ENCODE measurements at places on chromosomes 6 and 20.

DNA sequence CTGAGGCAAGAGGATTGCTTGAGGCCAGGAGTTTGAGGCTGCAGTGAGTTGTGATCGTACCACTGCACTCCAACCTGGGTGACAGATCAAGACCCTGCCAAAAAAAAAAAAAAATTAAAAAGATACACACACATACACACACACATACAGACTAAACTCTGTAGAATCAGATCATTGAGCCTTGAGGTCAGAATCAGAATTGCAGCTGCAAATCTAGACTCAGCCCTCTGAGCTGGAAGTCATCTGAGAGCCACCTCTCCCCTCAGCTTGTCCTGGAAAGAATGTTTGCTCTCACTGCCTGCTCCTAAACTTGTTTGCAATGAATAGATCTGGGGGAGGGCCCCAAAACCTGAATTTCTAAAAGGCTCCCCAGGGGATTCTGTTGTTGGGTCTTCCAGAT is 41.4 kb upstream of the ANGPT4 start:
- DNase-seq = no peak

DNA sequence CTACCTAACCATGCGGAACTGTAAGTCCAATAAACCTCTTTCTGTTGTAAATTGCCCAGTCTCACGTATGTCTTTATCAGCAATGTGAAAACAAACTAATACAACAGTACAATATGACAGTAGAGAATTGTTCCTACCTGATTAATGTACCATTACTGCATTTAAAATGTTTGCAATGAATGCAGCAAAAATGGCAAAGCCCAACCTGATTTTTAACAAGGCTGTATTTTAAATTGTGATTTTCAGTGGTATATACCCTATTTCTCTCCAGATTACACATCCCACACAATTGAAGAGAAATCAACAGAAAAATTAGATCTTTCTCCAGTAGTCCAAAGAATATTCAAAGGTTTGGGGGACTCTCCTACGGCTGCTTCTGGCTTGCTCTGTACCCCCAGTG is 3.3 kb upstream of the PCSK2 start:
- DNase-seq = no peak

DNA sequence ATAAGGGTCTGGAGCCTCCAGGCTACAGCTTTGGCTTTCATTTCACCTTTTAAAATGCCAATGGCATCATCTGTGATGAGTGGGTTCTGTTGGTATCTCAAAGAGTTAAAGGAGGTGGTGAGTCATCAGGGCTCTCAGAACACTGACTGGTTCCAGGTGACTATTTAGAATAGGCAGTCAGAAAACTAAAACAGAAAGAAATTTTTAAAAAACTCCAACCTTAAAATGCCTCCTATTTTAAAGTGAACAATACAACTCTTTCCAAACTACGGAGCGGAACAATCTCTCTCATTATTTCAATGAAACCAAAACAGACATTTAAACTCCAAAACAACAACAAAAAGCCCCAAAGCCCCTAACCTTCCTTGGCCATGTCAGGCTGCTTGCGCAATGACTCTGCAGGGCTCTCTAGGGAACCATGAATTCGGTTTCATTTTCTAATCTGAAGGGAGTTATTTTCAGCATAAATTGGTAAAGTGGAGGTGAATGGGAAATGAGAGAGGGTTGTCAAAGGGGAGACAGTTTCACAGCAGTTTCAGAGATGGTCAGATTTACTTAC is 194.9 kb downstream of the KIF6 start:
- DNase-seq = no peak

DNA sequence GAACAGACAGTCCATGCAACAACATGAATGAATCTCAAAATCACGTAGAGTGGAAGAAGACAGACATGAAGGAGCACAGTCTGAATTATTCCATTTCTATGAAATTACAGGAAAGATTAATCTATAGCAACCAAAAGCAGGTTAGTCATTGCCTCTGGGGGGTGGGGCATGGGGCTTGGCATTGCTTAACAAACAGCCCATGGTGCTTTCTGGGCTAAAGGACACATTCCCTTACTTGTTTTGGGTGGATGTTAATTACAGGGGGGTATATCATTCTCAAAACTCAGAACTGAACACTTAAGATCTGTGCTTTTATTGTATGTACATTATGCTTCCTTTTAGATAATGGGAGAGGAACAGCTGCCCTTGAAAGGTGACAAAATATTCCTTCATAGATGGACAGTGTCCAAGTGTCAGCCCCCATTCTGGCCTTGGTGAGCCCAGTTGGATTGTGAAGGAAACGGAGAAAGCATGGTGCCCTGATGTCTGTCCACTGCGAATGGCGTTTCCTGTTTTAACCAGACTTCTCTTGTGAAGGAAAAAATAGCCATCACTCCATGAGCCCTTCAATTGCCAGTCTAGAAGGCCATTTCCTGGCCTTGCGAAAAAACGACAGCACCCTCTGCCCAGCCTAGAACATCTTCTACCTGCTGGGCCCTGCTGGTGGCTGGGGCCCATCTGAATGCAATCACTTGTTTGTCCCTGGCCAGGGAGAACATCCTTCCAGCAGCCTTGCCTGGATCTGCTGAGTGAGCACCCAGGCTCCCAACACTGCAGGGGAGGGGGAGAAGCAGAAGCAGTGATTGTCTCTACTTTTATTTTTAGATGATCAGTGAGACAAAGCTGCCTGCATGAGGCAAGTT is 179.7 kb downstream of the BCAS1 start:
- no peak for DNase-seq

GRCh38 chr20:6838181-6838826 is 70.8 kb downstream of the BMP2 start:
- no peak for DNase-seq

DNA sequence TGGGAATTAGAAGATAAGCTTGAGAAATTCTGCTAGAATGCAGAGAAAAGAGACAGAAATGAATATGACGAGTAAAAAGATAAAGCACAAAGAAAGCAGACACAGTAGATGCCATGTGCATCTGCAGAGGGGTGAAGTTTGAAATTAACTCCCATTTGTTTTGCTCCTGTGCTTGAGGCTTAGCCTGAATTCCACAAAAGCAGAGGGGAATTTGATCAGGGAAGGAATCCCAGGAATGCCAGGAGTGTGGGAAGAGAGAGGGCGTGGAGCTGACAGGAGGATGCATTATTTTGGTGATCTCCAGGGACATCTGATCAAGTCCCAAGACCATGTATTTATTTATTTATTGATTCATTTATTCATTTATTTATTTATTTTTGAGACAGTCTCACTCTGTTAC is 55.6 kb downstream of the SLC22A1 start:
- DNase-seq = no peak

DNA sequence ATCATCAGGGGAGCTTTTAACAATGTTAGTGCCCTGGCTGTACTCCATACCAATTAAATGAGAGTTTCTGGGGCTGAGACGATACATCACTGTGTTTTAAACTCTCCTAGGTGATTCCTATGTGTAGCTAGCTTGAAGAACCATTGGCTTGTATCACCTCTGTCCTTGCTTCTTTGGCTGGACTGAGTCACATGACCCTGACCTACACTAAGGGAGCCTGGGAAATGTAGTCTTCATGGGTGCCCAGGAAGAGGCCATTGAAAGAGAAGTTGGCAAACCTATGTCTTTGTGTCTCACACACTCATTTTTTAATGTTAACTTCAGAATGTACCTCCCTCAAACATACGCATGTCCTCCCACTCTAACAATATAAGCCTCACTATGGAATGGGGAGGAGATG is 506.6 kb downstream of the DHX35 start:
- DNase-seq = peak; percentile 7

DNA sequence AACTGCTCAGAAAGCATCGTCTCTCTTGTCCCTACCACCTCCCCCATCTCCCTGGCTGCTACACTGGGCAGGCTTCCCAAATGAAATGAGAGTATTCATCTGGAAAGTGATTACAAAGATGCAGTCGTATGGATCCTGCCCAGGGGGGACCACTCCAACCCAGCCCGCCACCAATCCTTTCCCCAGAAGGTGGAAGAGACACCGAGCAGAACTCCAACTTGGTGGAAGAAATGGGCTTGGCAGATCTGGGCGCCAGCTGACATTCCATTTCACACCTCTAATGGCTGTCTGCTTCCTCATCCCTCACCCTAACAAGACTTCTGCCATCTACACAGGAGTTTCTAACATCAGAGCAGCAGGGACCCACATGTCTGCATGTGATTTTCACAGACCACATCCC is 12.7 kb downstream of the PKHD1 start:
- no peak for DNase-seq

GRCh38 chr6:3266170-3266569 is 7.4 kb downstream of the PSMG4 start:
- no peak for DNase-seq

DNA sequence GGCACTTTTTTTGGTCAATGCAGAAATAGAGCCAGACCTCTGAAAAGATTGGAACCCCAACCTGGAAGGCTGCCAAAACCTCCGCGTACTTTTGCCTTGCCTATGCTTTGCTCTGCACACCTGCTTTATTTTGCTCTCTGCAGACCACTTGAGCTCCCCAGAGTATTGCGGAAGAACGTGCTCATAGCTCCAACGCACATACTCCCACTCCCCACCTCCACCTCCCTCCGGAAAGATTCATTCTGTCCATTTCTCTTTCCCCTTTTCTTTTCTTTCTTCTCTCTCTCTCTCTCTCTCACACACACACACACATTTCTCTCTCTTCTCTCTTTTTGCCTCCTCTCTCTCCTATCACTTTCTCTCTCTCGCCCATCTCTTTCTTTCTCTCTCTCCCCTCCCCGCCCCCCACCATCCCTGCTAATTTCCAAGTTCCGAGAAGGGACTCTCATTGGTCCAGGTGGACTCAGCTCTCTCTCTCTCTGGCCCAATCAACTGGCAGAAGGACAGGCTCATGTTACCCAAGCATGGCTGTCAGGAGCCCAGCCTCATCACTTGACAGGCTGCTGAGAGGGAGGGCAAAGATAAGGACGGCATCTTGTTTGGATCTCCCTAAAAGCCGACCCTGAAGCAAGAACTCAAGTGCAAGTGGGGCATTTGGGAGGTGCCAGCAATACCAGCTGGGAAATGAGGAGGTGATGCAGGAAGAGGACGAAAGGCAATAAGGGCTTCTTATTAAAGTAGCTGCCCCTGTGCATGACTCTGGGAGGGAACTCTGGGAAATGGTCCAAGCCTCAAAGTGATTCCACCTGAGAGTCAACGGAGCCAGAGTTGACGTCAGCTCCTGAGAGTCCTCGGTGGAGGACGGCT is 246.1 kb downstream of the LY86 start:
- DNase-seq = no peak

DNA sequence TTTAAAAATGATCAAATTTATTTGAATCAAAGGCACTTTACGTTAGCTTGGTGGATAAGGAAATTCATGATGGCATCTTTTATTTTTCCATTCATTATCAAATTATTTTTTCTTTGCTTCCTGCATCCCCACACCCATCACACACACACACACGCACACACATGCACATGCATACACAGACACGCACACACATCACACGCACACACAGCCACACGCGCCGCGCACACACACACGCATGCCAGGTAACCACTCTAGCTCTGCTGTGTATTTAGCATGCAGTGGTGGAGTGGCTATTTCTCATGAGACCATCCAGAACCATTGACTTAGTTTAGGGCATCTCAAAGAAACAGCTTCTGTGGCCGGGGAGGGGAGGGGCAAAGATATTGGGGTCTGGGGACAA is 47.0 kb downstream of the GNAS start:
- no peak for DNase-seq

- no peak for DNase-seq
These were observed 568.5 kb downstream of the UTRN start for GRCh38 chr6:144853603-144854002.

DNA sequence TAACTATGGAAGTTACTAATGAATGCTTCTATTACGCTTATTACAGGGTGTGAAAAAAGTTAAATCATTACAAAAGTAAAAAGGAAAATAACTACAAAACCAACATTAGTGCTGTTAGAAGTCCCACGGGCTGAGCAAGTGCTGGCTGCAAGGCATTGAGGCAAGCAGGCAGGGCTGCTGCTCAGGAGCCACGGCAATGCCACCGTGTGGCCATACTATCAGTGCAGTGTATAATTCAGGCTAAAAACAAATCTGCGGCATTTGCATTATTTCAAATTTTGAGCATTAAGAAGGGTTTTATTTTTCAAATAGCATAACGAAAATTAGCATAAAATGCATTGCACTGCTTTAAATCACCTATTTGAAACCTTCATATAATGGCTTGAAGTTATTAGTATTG is 17.1 kb downstream of the IFNGR1 start:
- no peak for DNase-seq

GRCh38 chr6:38114976-38115625 is 295.6 kb downstream of the ZFAND3 start:
- no peak for DNase-seq

DNA sequence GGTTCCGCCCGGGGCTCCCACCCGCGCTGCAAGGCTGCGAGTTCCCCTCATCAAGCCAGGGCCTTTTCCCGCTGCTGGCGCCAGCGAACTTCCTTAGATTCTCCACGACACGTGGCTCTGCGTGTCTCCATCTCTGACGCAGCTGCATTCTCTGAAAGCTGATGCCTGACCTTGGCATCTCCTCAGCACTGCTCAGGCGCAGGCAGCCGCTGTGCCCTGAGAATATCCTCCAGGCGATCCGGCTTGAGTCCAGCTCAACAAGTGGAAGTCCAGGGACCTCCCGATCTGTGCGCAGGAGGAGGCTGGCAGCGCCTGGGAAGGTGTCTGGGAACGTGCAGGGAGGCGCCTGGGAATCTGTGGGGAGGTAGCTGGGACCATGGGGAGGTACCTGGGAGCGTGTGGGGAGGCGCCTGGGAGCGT is 171.2 kb upstream of the THBS2 start:
- DNase-seq = no peak

- DNase-seq = peak; percentile 97
These were observed 90.6 kb upstream of the CD83 start for GRCh38 chr6:14026831-14027539.

GRCh38 chr20:1033751-1034414 is 31.8 kb upstream of the RSPO4 start:
- no peak for DNase-seq

DNA sequence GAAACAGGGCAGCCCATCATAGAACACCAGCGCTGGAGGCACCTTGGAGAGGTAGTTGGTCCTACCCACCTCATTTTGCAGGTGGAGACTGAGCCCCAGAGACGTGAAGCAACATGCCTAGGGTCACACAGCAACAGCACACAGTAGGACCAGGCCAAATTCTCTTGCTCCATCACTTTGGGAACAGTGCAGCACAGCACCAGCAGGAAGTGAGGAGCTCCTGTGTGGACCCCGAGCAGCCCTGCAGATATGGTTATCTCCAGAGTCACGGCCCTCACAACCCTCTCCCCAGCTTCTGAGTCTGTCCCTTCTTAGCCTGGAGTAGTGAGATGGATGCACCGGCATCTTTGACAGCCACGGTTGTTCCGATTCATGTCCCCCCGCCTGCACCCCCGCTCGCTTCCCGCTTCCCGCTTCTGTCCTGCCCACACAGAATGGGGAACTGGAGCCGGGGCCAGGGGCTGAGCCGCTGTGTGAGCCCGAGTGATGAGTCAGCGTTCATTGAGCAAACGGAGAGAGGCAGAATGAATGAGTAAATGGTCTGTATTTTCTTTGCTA is 72.6 kb upstream of the DUSP22 start:
- DNase-seq = no peak

- no peak for DNase-seq
These were observed 534 bp upstream of the AKIRIN2 start for GRCh38 chr6:87702589-87702945.

GRCh38 chr6:130781557-130781956 is 45.6 kb upstream of the SMLR1 start:
- DNase-seq = no peak
